HT1080 (cell line): ENCODE measurements at places on chromosomes 5 and 9.

DNA sequence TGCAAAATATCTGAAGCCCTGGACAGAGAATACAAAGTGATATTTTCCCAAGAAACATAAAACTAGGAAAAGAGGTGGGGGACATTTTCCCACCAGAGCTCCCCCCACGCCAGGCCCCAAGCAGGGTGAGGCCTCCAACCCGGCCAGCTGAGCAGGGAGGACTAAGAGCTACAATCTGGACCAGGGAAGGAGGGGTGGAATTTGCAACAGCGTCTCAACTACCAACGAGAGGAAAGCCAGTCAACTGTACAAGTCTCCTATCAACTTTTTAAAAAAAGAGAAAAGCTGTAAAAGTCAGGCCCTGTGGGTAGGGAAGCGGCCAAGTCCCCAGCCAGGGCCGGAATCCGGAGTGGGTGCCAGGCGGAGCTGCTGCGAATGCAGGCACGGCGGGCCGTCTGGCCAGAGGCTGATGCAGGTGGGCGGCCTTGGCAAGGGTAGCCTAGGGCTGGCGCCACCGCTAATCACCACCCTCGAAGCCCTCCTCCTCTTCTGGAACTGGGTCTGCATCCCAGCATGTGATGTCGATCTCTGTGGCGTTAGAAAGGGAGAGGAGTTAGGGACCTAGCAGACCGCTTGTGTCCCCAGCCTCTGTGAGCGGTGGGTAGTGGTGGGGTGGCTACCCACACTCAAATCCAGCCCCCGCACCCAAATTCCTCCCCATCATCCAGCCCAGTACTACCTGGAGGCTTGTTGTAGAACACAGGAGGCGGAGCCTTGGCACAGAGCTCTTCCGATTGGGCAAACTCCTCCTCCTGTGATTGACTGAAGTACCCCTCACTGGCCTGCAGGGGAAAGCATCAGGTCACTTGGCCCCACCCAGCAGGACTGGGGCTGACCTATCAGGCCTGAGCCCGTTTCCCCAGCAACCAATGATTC is 10.6 kb downstream of the PRR7 start:
- DNase-seq = peak; percentile 93

GRCh38 chr5:113357696-113358476 is 76.9 kb downstream of the TSSK1B start:
- no peak for DNase-seq

- DNase-seq = no peak
These were observed 62.7 kb downstream of the SLC1A3 start for GRCh38 chr5:36669015-36669651.

GRCh38 chr5:72180925-72181324 is 73.7 kb downstream of the MAP1B start:
- DNase-seq = no peak

DNA sequence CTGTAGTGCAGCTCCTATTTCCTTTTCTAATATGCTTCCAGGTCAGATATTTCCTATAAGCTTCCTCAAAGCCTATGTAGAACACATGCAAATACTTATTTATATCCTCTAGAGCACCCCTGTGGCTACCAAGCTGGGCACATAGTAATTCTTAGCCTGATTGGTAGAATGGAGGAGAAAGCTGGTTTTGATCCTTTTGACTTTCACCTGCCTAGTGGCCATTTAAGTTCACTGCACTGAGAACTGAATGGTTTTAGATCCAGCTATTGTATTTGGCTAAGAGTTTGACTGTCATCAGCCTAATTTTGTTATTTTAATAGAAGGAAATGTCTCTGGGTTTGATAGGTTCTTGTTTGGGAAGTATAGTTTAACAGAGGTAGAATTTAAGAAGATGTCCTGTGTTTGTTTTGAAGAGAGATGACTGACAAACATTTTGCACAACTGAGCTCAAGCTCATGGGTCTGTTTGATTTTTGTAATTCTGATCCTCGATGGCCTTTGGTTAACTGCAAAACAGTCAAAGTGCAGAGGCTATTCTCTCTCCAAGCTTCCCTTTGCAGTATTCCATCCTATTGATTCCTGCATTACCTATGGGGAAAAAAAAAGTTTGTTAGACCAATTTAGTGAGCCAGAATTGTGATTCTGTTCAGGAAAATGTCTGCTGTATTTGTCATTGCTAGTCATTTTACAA is 85.4 kb downstream of the KCNN2 start:
- peak; percentile 15 for DNase-seq

- peak; percentile 25 for DNase-seq
These were observed 2.7 kb downstream of the CCL27 start for GRCh38 chr9:34659592-34660253.

DNA sequence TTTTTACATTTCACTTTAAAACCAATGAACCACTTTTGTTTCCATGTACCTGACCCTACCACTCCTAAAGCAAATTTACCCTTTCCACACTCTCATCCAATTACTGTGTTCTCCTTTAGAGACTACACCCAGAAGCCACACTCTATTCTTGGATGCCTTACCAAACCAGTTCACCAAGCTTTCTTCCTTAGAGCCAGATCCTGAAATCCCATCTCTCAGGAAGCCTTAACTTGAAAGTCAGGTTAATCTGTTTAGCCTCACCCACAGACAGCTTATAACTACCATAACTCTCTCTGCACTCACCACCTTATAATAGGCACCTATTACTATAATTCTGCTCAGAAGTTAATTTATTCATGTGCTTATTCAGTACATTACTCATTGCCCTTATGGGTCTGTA is 4.3 kb downstream of the CSNK1A1 start:
- no peak for DNase-seq

DNA sequence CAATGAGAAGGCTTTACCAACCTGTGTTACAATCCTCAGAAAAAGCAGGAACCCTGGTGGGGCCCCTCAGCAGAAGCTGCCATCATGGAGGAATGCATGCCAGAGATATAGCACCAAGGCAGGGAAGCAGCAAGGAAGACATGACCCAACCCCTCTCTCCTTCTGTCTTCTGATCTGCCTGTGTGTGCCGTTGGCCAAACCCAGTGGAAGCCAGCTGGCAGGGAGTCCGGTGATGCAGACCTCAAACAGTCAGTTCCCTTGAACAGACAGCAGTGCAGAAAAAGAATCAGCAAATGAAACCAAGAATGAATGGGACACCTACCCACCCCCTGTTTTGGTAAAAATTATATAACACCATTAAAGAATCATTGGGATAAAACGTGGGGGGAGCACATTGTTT is 234.2 kb downstream of the ZNF608 start:
- DNase-seq = no peak

DNA sequence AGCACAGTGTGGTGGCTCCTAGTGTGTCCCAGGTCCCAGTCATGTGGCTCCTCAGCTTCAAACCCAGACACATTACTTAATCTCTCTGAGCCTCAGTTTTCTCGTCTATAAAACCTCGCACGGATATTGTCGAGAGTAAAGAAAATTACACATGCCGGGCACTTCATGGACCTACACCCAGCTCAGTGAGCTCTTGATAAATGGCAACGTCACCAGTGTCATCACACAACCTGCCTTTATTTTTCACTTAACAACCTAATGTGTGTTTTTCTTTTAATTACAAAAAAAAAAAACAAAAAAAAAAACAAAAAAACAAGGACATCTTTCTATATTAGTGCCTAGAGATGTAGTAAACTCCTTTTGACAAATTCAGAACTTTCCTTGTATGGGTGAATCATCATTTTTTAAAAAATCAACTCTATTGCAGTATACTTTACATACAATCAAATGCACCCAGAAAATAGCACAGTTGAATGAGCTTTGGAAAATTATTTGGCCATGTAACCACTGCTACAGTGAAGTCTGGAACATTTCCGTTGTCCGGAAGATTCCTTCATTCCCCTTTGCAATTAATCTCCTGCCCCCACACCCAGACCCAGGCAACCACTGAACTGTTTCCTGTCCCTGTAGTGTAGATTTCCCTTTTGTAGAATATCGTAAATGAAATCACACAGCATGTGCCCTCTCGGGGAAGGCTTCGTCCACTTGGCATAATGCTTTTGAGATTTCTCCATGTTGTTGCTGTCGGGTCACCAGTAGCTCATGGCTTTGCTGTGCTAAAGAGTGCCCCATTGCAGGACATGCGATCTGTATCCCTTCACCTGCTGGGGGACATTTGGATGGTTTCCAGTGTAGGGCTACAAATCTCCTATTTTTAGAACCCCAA is 100.4 kb upstream of the LARP1 start:
- peak; percentile 58 for DNase-seq

DNA sequence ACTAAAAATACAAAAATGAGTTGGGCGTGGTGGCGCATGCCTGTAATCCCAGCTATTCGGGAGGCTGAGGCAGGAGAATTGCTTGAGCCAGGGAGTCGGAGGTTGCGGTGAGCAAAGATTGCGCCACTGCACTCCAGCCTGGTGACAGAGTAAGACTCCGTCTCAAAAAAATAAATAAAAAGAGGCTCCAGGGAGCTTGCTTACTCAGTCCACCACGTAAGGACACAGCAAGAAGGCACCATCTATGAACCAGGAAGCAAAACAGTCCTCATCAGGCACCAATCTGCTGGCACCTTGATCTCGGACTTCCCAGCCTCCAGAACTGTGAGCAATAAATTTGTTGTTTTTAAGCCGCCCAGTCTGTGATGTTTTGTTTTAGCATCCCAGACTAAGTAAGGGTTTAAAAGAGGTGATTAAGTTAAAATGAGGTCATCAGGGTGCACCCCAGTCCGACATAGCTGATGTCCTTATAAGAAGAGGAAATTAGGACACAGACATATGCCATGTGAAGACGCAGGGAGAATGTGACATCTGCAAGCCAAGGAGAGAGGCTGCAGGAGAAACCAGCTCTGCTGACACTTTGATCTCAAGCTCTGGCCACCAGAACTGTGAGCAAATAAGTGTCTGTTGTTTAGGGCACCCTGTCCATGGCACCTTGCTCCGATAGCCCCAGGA is 45.9 kb downstream of the C9orf50 start:
- DNase-seq = no peak

GRCh38 chr9:4638968-4639367 is 23.1 kb upstream of the PLPP6 start:
- no peak for DNase-seq

DNA sequence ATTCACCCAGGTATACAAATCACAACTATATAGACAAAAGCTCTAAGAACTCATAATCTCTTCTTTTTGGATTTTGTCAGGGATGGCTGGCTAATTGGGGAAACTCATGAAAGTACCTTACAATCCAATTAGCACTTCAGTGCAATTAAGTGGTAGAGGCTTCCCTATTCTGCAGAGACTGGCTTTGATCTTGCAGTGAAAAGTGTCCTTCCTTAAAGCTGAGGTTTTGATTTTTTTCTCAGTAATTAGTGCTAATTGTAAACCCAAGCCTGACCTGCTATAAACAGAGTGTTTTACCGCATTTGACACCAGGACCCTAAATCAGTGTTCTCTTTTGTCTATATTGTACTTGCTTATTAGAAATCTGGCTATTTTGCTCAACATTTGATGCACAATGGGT is 294.0 kb upstream of the EFNA5 start:
- no peak for DNase-seq

DNA sequence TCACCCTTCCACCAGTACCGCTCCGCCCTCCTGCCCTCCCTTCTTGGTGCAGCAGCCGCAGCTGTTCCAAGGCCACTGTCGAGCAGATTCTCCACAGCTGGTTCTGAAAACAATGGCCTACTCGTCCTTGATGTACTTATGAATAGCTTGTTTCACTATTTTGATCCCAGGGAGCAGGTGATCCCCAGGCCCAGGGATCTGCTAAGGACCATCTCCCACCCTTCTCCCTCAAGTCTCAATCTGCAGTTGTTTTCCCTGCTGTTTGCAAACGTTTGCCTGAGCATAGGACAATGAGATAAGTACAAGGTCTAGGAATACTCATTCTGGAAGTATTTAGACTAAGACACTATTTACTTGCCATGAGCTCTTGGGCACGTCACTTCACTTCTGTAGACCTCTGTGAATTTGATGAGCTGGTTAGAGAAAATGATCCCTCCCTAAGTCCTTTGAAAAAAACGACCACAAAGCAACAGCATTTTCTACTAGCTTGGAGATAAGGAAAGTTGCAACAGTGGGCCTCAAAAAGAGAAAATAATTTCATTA is 1.8 kb downstream of the LURAP1L start:
- no peak for DNase-seq

- DNase-seq = peak; percentile 39
These were observed 41.8 kb upstream of the S1PR3 start for GRCh38 chr9:88949425-88949824.

- no peak for DNase-seq
These were observed 3.7 kb downstream of the C5orf46 start for GRCh38 chr5:147902609-147903115.

DNA sequence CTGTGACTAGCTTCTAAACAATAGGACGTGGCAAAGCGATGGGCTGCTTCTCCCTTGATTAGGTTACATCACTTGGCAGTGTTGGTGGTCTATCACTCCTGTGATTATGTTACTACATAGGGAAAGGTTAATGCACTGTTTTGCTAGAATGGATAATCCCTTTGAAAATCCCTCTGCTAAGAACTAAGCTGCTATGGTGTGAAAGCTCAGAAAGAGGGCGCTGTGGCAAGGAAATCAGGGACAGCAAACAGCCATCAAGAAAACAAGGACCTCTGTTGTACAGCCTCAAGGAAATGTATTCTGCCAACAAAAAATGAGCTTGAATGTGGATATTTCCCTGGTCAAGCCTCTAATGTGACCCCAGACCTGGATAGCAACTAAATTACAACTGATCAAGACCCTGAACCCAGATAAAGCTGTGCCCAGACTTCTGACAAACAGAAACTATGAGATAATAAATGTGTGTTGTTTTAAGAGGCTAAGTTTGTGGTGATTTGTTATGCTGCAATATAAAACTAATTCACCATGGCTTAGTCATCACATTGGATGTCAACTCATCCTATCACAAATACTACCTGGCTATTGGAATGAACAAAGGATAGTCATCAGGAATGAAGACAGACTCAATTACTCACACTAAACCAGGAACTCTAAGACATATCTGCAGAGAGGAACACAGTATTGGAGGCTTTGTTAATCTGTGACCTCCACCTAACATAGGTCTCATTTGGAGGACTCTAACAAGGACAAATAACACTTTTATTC is 1215.9 kb downstream of the EFNA5 start:
- peak; percentile 75 for DNase-seq

DNA sequence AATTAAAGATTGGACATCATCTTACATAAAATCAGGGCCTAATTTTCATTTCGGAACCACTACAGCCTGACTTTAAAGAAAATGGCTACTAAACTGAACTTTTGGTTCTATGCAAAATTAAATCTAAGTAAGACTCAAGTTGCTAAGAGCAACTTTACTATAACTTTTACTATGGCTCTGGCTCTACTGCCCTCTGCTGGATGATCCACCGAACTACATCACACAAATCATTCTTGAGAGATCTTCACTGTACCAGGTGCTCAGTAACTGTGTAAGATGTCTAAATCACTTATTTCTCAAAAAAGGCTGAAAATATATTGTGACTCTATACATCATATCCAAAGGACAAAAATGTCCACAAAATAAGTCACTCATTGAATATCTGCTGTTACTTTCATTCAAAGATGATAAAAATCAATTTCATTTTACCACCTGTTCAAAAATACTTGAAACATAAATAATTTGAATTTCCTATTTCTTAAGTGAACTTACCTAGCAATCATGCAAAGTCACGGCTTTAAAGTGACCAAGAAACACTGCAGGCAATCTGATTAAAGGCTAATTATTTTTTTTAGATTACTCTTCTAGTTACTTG is 13.5 kb downstream of the MOCS2 start:
- DNase-seq = peak; percentile 51

GRCh38 chr5:1746371-1747078 is 53.1 kb downstream of the MRPL36 start:
- no peak for DNase-seq
